Bronchial epithelial cell (primary cell): ENCODE measurements at places on chromosomes 4 and X. TPM values are rescaled to one million over a fixed set of nuclear protein-coding genes. Genes with fewer than 3 reads are reported as not detected.

Gene GC
- not detected in 2 replicates for total RNA-seq

Gene GIMD1
- total RNA-seq = not detected in 2 replicates

Gene NDST4
- total RNA-seq = not detected in 2 replicates

Gene PTCHD1
- under 0.01 TPM in 1 of 2 replicates, not detected in the other for total RNA-seq

Gene RHOH
- 0.13 and 0.53 TPM in 2 replicates for total RNA-seq

Gene PLS3
- 204 and 241 TPM in 2 replicates for total RNA-seq

Gene TMEM35A
- not detected in 2 replicates for total RNA-seq

Gene EVC
- 9.5 and 12.9 TPM in 2 replicates for total RNA-seq

Gene PAGE5
- not detected in 2 replicates for total RNA-seq

Gene ETDB
- total RNA-seq = not detected in 2 replicates

Gene L1CAM
- total RNA-seq = 0.26 and 1.4 TPM in 2 replicates

Gene SORBS2
- total RNA-seq = 1.1 and 1.9 TPM in 2 replicates

Gene FGF13
- 1.2 and 6.8 TPM in 2 replicates for total RNA-seq

Gene EPGN
- total RNA-seq = 7.9 and 129 TPM in 2 replicates

Gene FAM184B
- not detected in 2 replicates for total RNA-seq

Gene CXCR3
- total RNA-seq = not detected in 2 replicates

Gene ASB11
- not detected in 2 replicates for total RNA-seq

Gene SLITRK4
- under 0.01 TPM in 2 replicates for total RNA-seq

Gene SPOCK3
- total RNA-seq = 0.53 and 1.0 TPM in 2 replicates

Gene CXXC4
- under 0.01 TPM in 1 of 2 replicates, not detected in the other for total RNA-seq

Gene CLDN22
- total RNA-seq = not detected in 2 replicates

Gene SLC6A8
- total RNA-seq = 42.4 and 49.3 TPM in 2 replicates

Gene GYPE
- total RNA-seq = not detected in 2 replicates

Gene SHROOM4
- 0.26 and 0.51 TPM in 2 replicates for total RNA-seq

Gene UNC5C
- total RNA-seq = not detected in 2 replicates

Gene GPR34
- total RNA-seq = not detected in 2 replicates

Gene BMP2K
- 41.3 and 43.1 TPM in 2 replicates for total RNA-seq

Gene FAT4
- total RNA-seq = 2.0 and 2.1 TPM in 2 replicates
